ENCODE measurements at places on chromosomes 3 and 15.

DNA sequence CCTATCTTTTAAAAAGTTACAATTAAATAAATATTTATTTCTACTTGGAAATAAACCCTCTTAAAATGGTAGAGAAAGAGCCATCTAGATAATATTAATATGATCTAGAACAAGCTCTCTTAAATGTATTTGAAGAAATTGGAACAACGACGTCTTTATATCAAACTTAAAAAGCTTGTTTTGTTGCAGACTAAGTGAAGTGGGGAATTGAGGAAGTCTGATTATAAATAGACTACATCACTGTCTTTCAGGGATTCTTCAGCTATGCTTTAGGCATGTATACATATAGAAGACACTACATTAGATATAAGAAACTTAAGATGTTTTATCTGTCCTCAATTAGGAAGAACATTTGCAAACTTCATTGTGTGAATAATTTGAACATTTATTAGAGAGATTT lies 1.8 kb downstream of the BCHE start:
- no peak for DNase-seq

DNA sequence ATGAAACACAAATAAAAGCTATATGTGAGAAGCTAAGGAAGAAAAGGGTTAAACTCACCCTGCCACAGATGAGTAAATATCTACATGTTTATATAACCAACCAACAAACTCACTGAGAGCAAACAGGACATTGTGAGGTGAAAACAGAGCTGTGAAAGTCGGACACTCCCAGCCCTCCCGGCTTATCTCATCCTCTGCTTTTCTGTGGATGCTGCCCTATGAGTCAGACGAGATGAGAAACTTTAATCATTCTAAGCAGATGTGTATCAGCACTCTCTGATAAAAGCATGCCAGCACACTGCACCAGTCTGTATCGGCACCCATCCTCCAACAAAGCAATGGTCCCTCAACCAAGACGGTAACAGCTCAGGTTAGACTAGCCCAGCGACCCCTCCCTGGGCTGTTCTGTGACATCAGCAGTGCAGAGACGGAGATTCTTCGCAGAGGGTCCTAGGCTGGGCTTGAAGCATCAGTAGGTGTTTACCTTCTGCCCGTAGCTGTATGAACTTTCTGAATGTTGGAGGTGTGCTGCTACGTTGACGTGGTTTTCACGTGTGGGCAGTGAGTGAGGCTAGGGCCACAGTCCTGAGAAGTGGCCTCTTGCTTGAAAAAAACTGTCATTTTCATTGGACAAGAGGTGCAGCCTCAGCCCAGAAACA lies 119.8 kb upstream of the ALDH1A3 start:
- DNase-seq: no peak

GRCh38 chr3:17234382-17234781 lies 349.6 kb downstream of the PLCL2 start:
- DNase-seq: no peak

GRCh38 chr3:126476166-126477060 lies 722 bp upstream of the ZXDC start:
- no peak for DNase-seq

GRCh38 chr3:13785853-13786436 lies 93.9 kb downstream of the WNT7A start:
- DNase-seq: no peak

DNA sequence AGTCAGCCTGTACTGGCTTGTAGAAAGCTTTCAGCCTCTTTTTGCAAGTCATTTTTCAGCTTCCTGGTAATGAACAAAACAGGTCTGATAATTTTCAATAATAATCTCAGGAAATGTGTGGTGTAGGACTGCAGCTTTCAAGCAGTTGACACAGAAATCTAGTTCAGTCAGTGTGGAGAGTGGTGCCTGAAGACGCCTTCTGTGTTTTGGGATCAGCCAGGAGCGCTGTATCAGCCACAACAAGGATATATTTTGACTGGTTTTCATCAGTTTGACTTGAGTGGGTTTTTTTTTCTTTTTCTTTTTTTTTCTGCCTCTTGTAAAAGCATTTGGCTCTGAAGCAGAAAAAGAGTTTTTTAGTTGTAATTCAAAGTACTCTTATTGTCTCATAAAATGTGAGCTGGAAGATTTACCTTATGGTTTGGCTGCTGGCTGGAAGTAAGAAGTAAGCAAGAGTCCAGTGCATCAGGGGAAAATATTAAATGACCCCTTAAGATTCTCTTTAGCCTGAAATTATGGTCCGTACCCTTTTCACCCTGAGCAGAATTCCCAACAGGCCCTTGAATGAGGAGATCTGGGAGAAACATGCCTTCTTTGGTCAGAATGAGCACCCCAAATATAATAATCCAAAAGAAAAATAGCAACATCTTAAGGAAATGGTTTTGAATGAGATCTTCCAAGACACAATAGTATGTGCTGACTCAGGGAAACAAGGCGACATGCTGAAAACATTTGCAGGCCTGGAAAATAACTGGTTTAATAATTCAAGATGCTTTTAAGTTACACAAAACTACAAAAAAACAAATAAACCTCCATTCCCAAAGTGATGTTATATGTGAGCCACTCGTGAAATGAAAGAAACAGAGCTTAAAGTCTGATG lies 332.7 kb upstream of the ADAMTS9 start:
- no peak for DNase-seq

DNA sequence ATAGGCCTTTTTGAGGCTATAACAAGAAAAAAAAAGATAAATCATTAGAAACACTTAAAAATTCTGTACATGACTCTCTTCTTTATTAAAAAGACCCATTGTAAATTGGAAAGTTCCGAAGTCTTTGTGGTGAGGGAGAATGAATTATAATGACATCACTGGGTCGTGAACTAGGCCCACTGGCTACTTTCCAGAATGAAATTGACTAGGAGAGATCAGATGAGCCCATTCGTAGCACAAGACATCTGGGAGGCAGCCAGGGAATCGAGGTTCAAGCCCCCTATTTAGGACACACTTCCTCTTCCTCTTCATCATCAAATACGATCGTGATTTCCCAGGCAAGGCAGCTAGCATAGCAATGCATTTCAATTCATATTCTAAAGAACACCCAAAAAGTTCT lies 889.8 kb upstream of the NR2F2 start:
- no peak for DNase-seq

DNA sequence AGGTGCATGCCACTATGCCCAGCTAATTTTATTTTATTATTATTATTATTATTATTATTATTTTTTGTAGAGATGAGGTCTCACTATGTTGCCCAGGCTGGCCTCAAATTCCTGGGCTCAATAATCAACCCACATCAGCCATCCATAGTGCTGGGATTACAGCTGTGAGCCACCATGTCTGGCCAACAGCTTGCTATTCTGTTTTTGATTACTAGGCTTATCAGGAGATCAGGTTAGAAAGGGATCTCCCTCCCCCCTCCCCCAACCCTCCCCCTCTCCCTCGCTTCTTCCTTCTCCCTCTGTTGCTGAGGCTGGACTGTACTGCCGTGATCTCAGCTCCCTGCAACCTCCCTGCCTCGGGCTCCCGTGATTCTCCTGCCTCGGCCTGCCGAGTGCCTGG lies 8.6 kb downstream of the CLN6 start:
- DNase-seq: no peak

- no peak for DNase-seq
These were observed 4.8 kb downstream of the RARRES1 start for GRCh38 chr3:158727206-158728060.
